ENCODE measurements at places on chromosomes 2 and 18. TPM values are rescaled to one million over a fixed set of nuclear protein-coding genes. Genes with fewer than 3 reads are reported as not detected.

GRCh38 chr2:128775914-128776285 lies 457.2 kb upstream of the HS6ST1 start:
- DNase-seq, result peak; percentile 44

GRCh38 chr2:171173087-171173486 lies 12.4 kb upstream of the TLK1 start:
- DNase-seq, result no peak

DNA sequence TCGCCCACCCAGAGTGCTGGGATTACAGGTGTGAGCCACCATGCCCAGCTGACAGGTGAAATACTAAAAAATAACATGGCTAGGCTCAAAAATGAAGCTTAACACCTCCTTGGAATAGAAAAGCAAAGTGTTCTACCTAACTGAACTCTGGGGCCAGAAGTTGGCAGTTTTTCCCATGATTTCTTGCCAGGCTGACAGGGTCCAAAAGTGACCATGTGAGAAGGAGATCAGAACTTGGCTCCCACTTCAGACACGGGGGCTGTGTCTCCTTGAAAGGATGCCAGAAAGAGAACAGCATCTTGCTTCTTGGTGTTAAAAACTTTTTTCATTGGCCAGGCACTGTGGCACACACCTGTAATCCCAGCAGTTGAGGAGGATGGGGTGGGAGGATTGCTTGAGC lies 47.0 kb downstream of the BMPR2 start:
- no peak for DNase-seq

- DNase-seq, result no peak
Measured at GRCh38 chr2:179440642-179441251, 176.1 kb upstream of the SESTD1 start.

GRCh38 chr18:21433436-21433835 lies 167.1 kb downstream of the ESCO1 start:
- DNase-seq, result no peak

DNA sequence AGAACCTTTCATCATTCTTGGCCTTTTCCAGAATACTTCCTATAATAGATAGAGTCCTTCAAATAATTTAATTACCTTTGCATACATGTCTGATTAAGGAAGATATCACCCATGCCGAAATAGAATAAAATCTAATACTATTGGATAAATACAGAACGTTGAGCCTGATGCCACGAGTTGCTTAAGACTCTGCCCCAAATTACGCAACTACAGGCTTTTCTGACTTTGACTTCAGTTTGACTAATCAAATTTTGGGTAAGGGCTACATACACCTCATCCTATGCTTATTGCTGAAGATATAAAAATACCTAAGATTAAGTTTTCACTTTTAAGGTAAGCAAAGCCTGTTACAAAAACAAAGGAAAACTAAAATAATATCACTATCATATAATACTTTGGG lies 1065.1 kb upstream of the NRXN1 start:
- no peak for DNase-seq

WNT10A gene
- 3.6 TPM for total RNA-seq

DNER gene
- 0.41 TPM for total RNA-seq

All from spleen (tissue), 13 donors.